GM23248 (cell line): ENCODE measurements at places on chromosomes 12 and 14. TPM values are rescaled to one million over a fixed set of nuclear protein-coding genes. Genes with fewer than 3 reads are reported as not detected.

PTCSC3 gene
- total RNA-seq, result not detected in 2 replicates

GRCh38 chr14:56002342-56002741, 115.9 kb upstream of the PELI2 start:
- H3K27ac ChIP-seq, result peak overlapping the region; percentile 54
- H3K4me3 ChIP-seq, result no peak overlapping the region
- H3K36me3 ChIP-seq, result no peaks in the 10 kb centered on the region
- H3K27me3 ChIP-seq, result no peaks in the 10 kb centered on the region

- H3K36me3 ChIP-seq, result no peaks in the 10 kb centered on the region; the same call in 1 of the 2 replicates
- no peak overlapping the region for H3K4me3 ChIP-seq
- H3K4me1 ChIP-seq, result no peaks in the 10 kb centered on the region
- H3K27ac ChIP-seq, result no peak overlapping the region
Observed at GRCh38 chr12:83005534-83006197, 319.0 kb downstream of the TMTC2 start.

DNA sequence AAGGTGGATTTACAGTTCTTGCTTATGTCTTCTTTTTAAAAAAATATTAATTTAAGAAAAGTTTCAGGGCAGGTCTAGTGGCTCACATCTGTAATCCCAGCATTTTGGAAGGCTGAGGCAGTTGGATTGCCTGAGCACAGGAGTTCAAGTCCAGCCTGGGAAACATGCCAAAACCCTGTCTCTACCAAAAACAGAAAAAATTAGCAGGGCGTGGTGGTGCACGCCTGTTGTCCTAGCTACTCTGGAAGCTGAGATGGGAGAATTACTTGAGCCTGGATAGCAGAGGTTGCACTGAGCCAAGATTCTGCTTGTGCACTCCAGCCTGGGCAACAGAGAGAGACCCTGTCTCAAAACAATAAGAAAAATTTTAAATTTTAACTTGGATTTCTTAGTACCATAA, 5.4 kb upstream of the TAS2R46 start:
- no peaks in the 10 kb centered on the region for H3K27me3 ChIP-seq
- H3K27ac ChIP-seq, result no peak overlapping the region
- no peak overlapping the region for H3K4me3 ChIP-seq
- DNase-seq, result peak; percentile 23
- H3K36me3 ChIP-seq, result no peaks in the 10 kb centered on the region
- no peaks in the 10 kb centered on the region; the same call in 1 of the 2 replicates for H3K4me1 ChIP-seq

- H3K27me3 ChIP-seq, result peaks cover 13% of the 10 kb centered on the region
- H3K4me1 ChIP-seq, result peaks cover 5% of the 10 kb centered on the region; the same call in 1 of the 2 replicates
- peak overlapping the region; percentile 60 for H3K27ac ChIP-seq
- H3K4me3 ChIP-seq, result no peak overlapping the region
Observed at GRCh38 chr12:132454193-132454932, 35.6 kb upstream of the FBRSL1 start.

EMP1 gene
- total RNA-seq, result 631 and 744 TPM in 2 replicates

SRRM4 gene
- total RNA-seq, result not detected in 2 replicates

GRCh38 chr14:26761532-26761931, 163.7 kb upstream of the NOVA1 start:
- no peak overlapping the region for H3K4me3 ChIP-seq
- H3K27ac ChIP-seq, result no peak overlapping the region
- DNase-seq, result no peak
- peaks cover 20% of the 10 kb centered on the region for H3K4me1 ChIP-seq
- H3K27me3 ChIP-seq, result no peaks in the 10 kb centered on the region

C1QL4 gene
- not detected in 2 replicates for total RNA-seq

DNA sequence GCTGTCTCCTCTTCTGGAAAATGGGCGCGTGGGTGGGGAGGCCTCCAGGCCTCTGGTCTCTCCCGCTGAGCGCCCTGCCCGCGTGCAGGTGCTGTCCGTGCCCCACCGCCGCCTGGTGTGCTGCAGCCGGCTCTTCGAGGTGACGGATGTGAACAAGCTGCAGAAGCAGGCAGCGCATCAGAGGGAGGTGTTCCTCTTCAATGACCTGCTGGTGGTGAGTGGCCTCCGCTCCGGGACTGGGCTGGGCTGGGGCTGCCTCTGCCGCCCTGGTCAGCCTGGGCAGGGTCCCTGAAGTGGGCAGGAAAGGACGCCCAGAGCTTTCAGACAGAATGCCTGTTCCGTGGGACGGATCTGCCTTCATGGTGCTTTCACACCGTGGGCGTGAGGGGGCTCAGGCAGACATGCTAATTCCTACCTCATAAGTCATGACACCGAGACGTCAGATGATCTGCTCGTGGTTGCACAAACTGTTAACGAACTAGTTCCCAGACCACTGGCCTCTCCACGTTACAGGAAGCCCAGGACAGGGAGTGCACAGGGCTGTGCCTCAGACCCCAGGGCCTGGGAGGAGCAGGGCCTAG, 50.5 kb downstream of the SLC6A12 start:
- peaks cover 26% of the 10 kb centered on the region for H3K27me3 ChIP-seq
- no peak overlapping the region for H3K27ac ChIP-seq
- H3K36me3 ChIP-seq, result no peaks in the 10 kb centered on the region
